Activated CD8-positive, alpha-beta T cell treated with anti-CD3 and anti-CD28 coated beads for 36 hours (primary cell): ENCODE measurements at places on chromosomes 5 and 9. TPM values are rescaled to one million over a fixed set of nuclear protein-coding genes. Genes with fewer than 3 reads are reported as not detected.

Gene SPTLC1
- 39.6 TPM for total RNA-seq

Gene OLFM1
- not detected for total RNA-seq

- H3K27me3 ChIP-seq: peaks cover 1% of the 10 kb centered on the region
- no peak overlapping the region for H3K4me3 ChIP-seq
- H3K4me1 ChIP-seq: no peaks in the 10 kb centered on the region
- no peak overlapping the region for H3K27ac ChIP-seq
- no peak for DNase-seq
Observed at GRCh38 chr5:114448481-114448880, 86.6 kb downstream of the KCNN2 start.

- H3K36me3 ChIP-seq: no peaks in the 10 kb centered on the region
- no peak overlapping the region for H3K27ac ChIP-seq
Observed at GRCh38 chr5:180868960-180869359, 7.9 kb upstream of the ZFP62 start.

GRCh38 chr5:54844905-54845566 is 140.4 kb downstream of the ESM1 start:
- no peak overlapping the region for H3K27ac ChIP-seq
- H3K4me1 ChIP-seq: peaks cover 6% of the 10 kb centered on the region
- H3K4me3 ChIP-seq: no peak overlapping the region
- H3K27me3 ChIP-seq: peaks cover 8% of the 10 kb centered on the region
- H3K36me3 ChIP-seq: no peaks in the 10 kb centered on the region

DNA sequence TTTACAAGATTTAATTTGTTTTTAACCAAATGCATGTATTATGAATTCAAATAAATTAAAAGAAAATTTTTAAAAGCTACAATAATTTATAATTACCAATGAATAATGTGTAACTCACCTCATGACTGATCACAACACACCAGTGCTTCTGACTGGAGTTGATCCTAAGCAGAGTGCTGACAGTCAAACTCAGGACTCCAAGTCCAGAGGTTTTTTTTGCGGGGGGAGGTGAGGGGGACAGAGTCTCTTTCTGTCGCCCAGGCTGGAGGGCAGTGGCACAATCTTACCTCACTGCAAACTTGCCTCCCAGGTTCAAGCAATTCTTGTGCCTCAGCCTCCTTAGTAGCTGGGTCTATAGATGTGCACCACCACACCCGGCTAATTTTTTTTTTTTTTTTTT is 71.0 kb upstream of the MELK start:
- H3K36me3 ChIP-seq: no peaks in the 10 kb centered on the region
- no peak overlapping the region for H3K4me3 ChIP-seq
- peaks cover 15% of the 10 kb centered on the region for H3K4me1 ChIP-seq
- H3K27ac ChIP-seq: no peak overlapping the region
- no peaks in the 10 kb centered on the region for H3K27me3 ChIP-seq
- DNase-seq: no peak

GRCh38 chr9:87663556-87663955 is 62.4 kb upstream of the CTSL start:
- H3K4me3 ChIP-seq: no peak overlapping the region
- no peaks in the 10 kb centered on the region for H3K36me3 ChIP-seq
- no peaks in the 10 kb centered on the region for H3K27me3 ChIP-seq
- DNase-seq: no peak
- H3K27ac ChIP-seq: no peak overlapping the region

- H3K27ac ChIP-seq: no peak overlapping the region
- peaks cover 15% of the 10 kb centered on the region for H3K4me1 ChIP-seq
- no peaks in the 10 kb centered on the region for H3K27me3 ChIP-seq
- H3K4me3 ChIP-seq: no peak overlapping the region
- H3K36me3 ChIP-seq: peaks cover 2% of the 10 kb centered on the region
- DNase-seq: no peak
Observed at GRCh38 chr5:82169892-82170291, 108.3 kb downstream of the RPS23 start.

Gene NAIP
- 4.9 TPM for total RNA-seq

Gene NDUFA8
- total RNA-seq: 48.3 TPM

GRCh38 chr9:21801683-21802417 is 586 bp upstream of the MTAP start:
- DNase-seq: peak; percentile 31
- peak overlapping the region; percentile 99 for H3K4me3 ChIP-seq
- H3K27ac ChIP-seq: peak overlapping the region; percentile 99
- H3K4me1 ChIP-seq: peaks cover 38% of the 10 kb centered on the region
- H3K27me3 ChIP-seq: peaks cover 17% of the 10 kb centered on the region

Gene FOXD4L6
- total RNA-seq: 0.16 TPM

- no peaks in the 10 kb centered on the region for H3K27me3 ChIP-seq
- H3K4me1 ChIP-seq: no peaks in the 10 kb centered on the region
- peaks cover 4% of the 10 kb centered on the region for H3K36me3 ChIP-seq
- no peak overlapping the region for H3K4me3 ChIP-seq
Observed at GRCh38 chr9:27511771-27512170, 12.3 kb upstream of the IFNK start.

Gene GHR
- total RNA-seq: not detected

Gene TGFBR1
- 36.5 TPM for total RNA-seq
